Stimulated activated CD4-positive, alpha-beta T cell treated with anti-CD3 and anti-CD28 coated beads, Interleukin-4, amount 100 ng/mL, for 1 hour (primary cell): ENCODE measurements at places on chromosomes 3 and 15.

DNA sequence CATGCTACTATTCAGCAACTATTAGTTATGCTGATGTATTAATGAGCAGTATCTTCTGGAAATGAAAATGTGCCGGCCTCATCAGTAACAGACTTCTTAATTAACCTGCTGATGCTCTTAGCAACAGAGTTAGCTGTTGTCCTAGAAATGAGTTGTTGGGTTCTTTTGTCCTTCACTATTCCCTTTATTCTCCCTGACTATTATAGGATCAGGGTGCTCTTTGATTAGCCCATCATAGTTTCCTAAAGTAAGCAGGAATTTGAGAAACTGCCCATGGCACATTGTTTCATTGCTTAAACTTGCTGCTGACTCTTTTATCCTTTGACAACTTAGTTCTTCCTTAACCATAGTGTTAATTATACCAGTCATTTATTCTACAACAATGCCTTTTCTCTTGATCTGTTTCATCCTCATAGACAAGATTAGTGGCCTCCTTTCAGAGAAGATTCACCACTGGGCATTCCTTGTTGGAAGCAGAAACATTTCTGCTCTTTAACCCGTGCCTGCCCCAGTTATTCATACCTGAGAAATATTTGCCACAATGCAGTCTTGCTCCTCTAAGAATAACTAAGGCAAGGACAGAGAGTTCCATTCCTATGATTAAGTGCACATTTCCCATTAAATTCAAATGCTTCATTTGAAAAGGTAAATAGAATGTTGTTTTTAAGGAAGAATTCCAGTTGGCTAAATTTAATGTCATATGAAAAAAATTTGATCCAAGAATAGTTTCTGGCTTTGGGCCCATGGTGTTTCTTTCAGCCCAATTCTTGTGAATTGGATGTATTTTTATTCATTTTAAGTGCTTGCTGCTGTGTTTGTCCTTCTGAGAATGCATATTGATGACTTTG, 573.3 kb upstream of the TBL1XR1 start:
- no peak for DNase-seq

- no peak for DNase-seq
These were observed 19.5 kb downstream of the ACVR2B start for GRCh38 chr3:38473229-38473628.

DNA sequence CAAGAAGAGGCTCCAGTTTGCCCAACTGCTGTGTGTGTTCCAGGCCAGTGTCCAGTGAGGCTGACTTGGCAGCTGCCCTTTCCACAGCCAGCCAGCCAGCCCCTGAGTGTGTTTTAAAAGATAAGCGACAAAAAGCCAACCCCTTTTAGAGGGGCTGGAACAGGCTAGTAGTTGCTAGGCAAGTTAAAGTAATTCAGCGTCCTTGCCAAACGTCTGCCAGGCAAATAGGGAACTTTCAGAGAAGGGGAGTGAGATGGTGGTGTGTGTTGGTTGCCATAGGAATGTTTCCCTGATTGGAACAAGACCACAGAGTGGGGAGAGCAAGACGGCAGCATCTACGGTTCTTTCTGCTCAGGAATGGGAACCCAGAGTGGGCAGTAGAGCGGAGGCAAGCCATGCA, 86.3 kb downstream of the TMEM108 start:
- DNase-seq, result no peak

DNA sequence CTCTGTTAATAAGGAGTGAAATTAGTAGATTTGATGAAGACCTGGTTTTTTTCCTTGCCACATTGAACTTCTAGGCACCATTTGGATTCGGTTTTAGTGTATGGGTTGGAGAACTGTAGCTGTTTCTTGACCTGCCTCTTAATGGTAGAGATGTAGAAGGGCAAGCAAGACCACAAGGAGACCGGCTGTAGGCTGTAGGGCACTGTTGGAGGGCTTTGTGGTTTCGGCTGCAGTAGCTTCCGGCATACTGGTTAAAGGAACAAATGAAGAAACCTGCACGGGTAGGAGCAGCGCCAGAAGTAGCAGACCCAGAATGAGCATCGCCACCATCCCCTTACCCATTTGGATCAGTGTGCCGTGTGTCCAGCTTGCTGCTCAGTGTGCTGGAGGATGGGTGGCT, 7.9 kb downstream of the PCLAF start:
- no peak for DNase-seq

DNA sequence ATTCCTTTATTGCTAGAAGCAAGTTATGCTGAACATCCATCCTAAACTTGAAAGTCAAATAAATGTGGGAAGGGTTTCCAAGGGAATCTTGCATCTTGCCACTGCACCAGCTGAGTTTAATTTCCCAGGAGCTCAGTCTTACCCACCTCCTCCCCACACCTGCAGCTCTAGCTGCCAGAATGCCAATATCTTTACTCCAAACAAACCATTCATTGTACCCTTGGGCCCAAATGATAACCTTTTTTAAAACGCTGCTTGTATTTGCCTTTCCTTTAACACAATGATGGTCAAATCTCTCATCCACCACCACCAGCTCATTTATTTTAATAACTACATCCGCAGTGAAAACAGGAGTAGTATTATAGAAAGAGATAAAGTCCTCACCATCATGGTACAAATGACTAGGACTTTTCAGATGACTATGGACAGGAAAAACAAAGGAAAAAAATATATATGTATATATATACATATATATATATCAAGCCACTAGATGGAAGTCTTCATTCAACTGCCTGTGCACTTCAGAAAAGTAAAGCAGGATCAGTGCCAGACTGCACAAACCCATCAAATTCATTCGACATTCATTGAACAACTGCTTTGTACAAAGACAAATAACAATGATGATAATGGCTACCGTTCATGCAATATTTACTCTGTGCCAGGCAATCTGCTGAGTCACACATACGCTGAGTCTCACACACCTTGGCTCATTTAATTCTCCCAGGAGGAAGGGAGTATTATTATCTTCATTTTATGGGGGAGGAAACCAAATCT, 44.0 kb downstream of the BFSP2 start:
- DNase-seq, result no peak

DNA sequence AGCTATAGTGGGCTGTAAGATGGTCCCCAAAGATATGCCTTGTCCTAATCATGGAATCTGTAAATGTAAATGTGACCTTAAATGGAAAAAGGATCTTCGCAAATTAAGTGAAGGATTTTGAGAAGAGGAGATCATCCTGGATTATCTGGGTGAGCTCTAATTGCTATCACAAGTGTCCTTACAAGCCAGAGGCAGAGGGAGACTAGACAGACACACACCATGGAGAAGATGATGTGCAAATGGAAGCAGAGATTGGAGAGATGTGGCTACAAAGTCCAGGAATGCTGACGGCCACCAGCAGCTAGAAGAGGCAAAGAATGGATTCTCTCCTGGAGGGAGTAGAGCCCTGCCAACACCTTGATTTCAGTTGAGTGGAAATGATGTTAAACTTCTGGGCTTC, 102.3 kb upstream of the PROK2 start:
- no peak for DNase-seq

DNA sequence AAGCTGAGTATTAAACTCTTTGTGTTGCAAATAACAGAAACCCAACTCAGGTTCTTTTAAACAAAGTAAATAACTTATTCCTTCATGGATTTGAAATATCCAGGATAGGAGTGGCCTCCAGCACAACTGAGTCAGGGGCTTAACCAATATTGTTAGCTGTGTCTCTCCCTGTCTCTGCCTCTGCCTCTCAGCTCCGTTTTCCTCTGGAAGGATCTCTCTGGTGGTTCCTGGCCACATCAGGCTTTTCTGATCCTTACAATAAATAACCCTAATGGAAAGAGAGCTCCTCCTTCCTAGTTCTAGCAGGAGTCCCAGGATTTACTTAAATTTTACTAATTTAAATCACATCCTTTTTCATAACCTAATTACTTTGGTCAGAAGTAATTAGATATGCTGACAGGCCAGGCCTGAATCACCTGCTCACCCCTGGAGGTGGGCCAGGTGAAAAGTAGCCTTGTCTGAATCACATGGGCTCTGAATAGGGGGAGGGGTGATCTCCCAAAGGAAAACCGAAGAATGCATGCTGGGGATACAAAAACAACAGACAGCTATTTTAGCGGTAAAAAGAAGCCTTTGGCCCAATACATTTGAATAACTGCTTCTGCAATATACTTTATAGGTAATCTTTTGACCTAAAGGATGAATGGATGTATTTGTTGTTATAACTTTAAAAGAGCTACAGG, 75.4 kb downstream of the REC114 start:
- no peak for DNase-seq

DNA sequence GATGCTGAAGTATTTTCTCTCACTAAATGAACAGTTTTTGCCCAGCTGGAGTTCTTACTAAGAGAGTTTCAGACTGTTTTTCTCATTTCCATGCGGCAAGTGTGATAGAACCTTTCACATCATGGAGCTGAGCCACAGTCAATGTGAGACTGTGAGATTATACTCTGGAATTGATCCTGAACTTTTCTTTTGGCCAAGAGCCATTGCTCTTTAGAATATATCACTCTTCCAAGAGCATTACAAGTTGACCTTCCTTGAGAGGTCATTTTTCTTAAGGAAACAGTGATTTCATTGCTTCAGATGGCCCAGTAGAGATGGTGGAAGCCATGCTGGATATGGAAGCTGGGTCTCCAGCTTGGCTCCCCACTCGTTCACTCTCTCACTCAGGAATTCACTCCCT, 212.9 kb upstream of the UMPS start:
- DNase-seq, result no peak

DNA sequence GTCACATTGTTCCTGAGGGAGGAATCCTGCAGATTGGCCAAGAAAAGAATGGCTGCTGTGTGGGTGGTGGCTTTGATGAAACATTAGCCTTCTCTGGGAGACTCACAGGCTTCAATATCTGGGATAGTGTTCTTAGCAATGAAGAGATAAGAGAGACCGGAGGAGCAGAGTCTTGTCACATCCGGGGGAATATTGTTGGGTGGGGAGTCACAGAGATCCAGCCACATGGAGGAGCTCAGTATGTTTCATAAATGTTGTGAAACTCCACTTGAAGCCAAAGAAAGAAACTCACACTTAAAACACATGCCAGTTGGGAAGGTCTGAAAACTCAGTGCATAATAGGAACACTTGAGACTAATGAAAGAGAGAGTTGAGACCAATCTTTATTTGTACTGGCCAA, 6.1 kb downstream of the PTX3 start:
- DNase-seq, result no peak

- DNase-seq, result no peak
These were observed 610 bp downstream of the EPHB3 start for GRCh38 chr3:184561913-184562877.

DNA sequence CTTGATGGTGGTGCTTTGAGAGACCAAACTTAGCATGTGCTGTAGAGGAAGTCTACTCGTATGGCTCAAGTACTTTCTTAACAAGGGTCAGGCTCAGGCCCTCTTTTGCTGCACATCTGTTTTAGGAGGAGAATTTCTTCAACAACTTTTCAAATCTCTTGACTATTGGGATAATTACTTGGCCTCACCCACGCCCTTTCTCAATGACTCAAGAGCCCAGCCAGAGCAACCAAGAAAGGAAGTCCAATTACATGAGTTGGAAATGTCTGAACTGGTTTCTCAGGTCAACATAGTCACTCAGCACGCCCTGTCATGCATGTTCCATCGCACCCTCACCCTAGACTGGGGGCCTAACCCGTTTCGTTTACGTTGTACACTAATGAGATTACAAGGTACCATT, 44.8 kb upstream of the UMPS start:
- DNase-seq, result no peak

DNA sequence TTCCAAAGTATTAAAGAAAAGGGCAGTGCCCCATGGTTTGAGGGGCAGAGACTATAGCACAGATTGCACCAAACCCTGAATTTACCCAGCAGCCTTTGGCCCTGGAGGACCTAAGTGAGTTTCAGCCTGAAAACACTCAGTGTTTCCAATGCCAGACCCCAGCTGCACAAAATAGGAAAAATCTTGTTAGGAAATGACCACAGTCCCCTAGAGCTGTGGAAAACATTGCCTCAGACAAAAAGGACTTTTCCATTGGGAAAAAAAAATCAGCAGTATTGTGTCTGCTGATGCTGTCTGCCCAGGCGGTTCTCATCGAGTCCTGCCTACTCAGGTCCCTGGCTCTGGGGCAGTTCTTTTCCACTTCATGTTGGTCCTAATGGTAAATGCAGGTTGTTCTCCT, 121.7 kb upstream of the DLG1 start:
- no peak for DNase-seq

DNA sequence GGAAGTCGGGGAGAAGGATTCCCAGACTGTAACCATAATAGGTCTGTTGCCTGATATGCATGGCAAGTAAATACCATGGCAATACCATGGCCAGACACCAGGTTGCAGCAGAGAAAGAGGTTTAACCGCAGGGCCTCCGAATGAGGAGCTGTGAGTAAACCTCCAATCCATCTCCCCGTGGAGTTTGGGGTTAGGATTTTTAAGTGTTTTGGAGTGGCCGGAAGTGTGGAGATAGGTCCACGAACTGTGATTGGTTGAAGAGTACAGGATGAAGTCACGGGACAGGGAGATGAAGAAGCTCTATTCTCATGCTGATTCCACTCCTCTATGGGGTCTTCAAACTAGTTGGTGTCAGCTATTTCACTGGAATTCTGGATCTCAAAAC, 127.9 kb downstream of the ST8SIA2 start:
- peak; percentile 45 for DNase-seq

DNA sequence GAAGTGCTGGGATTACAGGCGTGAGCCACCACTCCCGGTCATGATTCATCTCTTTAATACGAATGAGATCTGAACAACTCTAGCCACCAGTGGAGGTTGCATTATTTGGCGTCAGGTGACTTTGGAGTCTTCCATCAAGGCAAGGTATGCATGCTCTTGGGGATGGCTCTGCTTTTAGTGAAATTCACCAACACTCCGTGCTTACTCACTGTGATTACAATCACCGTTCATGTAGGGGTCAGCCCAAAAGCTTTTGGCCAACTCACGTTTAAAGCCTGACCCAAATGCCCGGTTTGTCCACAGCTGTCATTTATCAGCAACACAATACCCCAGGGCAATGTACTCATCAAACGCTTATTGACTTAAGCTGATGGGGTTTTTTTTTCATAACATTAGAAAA, 155.4 kb downstream of the PDZRN3 start:
- no peak for DNase-seq

DNA sequence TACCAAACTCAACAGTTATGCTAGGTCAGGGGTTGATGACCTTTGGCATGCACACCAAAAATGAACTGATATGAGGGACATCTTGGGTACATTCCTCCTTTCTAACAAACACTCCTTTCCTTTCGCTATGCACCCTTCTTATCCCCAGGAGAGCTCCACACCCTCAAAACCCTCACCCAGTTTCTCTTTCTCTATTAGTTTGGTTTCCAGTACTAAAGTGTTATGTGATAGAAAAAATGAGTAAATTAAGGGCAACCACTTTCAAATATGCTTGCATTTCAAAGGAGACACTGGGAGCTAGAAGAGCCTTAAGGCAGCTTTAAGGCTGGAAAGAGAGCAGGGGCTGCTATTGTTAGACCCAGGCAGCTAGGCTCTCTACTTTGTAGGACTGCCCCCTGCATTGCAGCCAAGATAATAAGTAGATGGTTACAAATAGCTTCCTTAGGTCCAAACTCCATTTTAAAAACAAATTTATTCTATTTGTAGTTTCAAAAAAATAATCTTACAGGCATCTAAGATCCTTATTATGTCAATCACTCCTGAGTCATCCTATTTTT, 244.3 kb downstream of the ZIC1 start:
- DNase-seq, result no peak
